ENCODE measurements at places on chromosomes 2 and 18. TPM values are rescaled to one million over a fixed set of nuclear protein-coding genes. Genes with fewer than 3 reads are reported as not detected.

Gene ARL5A
- 38.4 TPM for total RNA-seq

Gene ASAP2
- 0.42 TPM for total RNA-seq

Gene INPP5D
- 69.3 TPM for total RNA-seq

Gene KLF7
- 43.4 TPM for total RNA-seq

Gene NAT8
- total RNA-seq, result not detected

Gene ASPRV1
- 1.0 TPM for total RNA-seq

Gene UGT1A5
- not detected for total RNA-seq

Measured in activated T-cell treated with anti-CD3 and anti-CD28 coated beads, Interleukin-2, amount 50 U/mL, for 72 hours (primary cell).